ENCODE measurements at places on chromosomes 11 and 22.

DNA sequence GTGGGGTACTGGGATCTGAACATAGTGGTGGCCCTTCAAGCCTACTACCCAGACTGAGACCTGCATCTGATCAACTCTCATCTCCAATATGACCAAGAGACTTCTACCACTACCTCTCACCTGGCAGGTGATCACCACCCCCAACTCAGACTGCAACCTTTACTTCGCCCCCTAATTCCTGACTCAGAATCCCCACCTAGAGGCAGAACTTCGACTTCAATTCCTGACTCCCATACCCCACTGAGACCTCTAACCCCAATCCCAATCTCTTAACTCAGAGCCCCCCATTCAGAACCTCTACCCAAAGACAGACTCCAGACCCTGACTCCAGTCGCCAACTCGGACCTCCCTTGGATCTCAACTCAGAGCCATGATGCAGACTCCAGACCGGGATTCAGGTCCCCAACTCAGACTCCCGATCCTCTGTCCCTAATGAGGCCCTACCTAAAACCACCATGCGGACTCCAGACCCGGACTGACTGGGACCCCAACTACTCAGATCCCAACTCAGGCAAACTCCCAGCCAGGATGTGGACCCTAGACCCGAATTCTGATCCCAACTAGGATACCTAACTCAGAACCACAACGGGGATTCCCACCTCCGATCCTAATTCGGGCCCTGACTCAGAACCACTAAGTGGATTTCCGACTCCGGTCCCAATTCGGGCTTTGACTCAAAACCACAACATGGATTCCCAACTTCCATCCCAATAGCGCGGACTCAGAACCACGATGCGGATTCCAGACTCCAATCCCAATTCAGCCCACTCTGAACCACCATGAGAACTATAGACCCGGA lies 1.2 kb downstream of the KCNQ1OT1 start:
- DNase-seq = no peak

DNA sequence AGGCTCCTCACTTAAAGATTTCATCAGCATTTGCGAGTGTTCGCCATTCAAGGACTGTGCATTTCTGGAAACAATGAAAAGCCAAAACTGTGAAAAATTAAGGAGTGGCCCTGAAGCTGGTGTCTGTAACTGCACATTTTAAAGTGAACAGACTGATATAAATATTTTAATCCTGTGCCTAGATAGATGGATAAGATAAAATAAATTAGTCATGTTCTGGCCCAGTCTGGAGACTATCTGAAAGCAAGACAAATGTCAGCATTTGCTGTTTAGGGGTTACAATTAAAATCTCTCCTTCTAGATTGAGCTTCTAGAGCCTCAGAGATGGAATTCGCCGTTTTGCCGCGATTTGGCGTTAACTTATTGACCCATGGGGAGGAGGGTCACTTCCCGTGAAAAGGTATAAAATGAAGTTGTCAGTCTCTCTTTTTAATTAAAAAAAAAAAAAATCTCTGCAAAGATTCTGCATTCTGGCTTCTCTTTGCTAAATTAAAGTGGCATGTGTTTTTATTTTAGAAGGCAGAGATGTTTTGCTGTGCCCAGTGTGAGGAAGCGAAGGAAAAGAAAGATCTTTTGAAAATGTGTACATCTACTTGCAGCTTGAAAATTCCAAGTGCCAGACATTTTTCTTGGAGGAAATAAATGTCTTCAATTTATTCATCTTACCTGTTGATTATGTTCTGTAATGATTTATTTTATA lies 79.7 kb upstream of the WNT7B start:
- no peak for DNase-seq

DNA sequence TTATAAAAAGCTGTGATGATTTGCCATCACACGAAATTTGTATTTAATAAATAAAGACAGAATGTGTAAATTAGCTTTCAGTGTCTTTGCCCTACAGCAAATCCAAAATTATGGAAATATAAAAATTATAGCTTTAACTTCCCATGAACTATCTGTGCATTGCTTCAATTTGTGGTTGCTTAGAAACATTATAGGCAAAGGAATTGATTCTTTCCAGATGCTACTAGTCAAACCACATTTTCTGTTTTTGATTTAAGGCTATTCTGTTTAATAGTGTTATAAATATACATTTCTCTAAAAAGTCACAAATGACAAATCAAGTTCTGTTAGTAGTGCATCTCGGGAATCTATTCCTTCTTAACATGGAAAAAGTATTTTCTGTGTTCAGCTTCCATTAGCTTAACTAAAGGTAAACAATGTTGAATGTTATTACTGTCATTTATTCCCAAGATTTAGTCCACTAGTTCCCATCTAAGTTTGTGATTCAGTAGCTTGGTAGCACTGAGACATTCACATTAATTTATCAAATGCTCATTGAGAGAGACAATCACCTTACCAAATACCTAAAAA lies 1086.3 kb upstream of the CCDC90B start:
- DNase-seq = no peak

GRCh38 chr11:84865257-84865656 lies 761.9 kb downstream of the DLG2 start:
- DNase-seq = no peak

DNA sequence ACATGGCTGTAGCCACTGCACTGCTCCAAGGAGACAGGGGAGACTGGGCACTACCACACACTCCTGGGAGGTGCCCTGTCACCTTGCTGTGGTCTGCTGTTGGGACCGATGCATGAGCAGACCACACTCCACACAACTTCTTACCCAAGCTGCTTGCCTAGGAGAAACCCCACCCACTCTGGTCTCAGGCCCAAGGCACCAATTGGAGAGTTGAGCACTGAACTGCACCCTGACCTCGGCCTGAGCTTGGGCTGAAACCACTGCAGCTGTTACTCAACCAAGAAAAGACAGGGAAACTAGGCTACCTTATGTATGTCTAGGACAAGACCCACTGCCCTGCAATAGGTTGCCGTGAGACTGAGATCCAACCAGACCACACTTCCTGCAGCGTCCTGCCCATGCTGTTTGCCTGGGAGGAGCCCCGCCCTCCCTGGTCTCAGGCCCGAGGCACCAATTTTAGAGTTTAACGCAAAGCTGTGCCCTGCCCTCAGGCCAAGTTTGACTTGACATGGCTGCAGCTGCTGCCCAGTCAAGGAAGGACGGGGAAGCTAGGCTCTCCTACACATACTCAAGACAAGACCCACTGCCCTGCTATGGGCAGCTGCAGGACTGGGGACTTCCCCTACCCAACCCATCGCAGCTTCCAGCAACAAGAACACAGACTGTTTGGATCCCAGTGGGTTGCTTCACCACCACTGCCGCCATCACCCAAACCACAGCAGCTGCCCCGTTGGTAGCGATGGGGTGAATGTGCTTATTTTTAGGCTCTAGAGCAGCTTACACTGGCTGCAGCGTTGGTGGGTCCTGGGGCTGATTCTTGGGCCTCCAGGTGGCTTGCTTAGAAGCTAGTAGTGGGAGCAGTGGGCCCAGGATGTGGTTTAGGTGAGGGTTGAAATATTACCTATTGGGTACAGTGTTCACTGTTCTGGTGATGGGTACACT lies 66.8 kb downstream of the BRD1 start:
- peak; percentile 56 for DNase-seq

Data from activated CD8-positive, alpha-beta memory T cell treated with anti-CD3 and anti-CD28 coated beads for 24 hours (primary cell).